ENCODE measurements at places on chromosomes 13 and 19. TPM values are rescaled to one million over a fixed set of nuclear protein-coding genes. Genes with fewer than 3 reads are reported as not detected.
A peak's percentile ranks its signal among the peaks of the same experiment; 100 is the strongest.

GRCh38 chr13:21365574-21365973 lies 93.5 kb downstream of the ZDHHC20 start:
- H3K4me3 ChIP-seq: no peak overlapping the region
- H3K4me1 ChIP-seq: peaks cover 10% of the 10 kb centered on the region
- peak; percentile 14 for DNase-seq
- H3K27me3 ChIP-seq: no peaks in the 10 kb centered on the region

DNA sequence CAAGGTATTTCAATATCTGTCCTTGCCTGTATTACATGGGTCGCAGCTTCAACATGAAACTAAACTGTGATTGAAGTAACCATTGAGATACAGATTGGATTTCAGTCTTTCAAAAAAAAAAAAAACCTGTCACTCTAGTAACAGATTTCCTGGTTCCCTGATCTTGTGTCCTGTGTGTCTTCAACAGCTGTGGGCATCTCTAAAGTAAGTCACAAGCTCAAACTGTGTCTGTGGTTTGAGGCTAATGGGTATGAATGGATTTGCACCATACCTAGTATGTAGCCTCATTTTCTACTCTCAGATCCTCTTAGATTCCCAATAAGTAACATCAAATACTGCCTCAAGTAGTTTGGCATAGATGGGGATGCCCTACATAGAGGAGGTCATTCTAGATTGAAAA lies 300.1 kb downstream of the COG6 start:
- H3K4me1 ChIP-seq: peaks cover 63% of the 10 kb centered on the region
- no peak overlapping the region for H3K4me3 ChIP-seq
- no peaks in the 10 kb centered on the region for H3K36me3 ChIP-seq

GRCh38 chr19:55451965-55452748 lies 9.1 kb upstream of the SHISA7 start:
- H3K4me3 ChIP-seq: no peak overlapping the region
- H3K4me1 ChIP-seq: peaks cover 7% of the 10 kb centered on the region
- peaks cover 22% of the 10 kb centered on the region for H3K27me3 ChIP-seq
- no peak for DNase-seq
- peaks cover 4% of the 10 kb centered on the region for H3K36me3 ChIP-seq

- H3K27me3 ChIP-seq: no peaks in the 10 kb centered on the region
- H3K36me3 ChIP-seq: no peaks in the 10 kb centered on the region
- H3K4me1 ChIP-seq: no peaks in the 10 kb centered on the region
- no peak overlapping the region for H3K27ac ChIP-seq
- H3K4me3 ChIP-seq: no peak overlapping the region
These were observed 757.6 kb downstream of the LIG4 start for GRCh38 chr13:107457686-107458085.

DNA sequence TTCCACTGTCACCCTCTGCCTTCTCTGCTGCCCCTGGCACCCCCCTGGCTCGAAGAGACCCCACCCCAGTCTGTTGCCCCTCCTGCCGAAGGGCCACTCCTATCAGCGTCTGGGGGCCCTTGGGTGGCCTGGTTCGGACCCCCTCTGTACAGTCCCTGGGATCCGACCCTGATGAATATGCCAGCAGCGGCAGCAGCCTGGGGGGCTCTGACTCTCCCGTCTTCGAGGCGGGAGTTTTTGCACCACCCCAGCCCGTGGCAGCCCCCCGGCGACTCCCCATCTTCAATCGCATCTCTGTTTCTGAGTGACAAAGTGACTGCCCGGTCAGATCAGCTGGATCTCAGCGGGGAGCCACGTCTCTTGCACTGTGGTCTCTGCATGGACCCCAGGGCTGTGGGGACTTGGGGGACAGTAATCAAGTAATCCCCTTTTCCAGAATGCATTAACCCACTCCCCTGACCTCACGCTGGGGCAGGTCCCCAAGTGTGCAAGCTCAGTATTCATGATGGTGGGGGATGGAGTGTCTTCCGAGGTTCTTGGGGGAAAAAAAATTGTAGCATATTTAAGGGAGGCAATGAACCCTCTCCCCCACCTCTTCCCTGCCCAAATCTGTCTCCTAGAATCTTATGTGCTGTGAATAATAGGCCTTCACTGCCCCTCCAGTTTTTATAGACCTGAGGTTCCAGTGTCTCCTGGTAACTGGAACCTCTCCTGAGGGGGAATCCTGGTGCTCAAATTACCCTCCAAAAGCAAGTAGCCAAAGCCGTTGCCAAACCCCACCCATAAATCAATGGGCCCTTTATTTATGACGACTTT lies 2.0 kb downstream of the ZFP36 start:
- peak overlapping the region; percentile 96 for H3K27ac ChIP-seq
- DNase-seq: peak; percentile 46
- H3K27me3 ChIP-seq: peaks cover 3% of the 10 kb centered on the region
- peaks cover 32% of the 10 kb centered on the region for H3K36me3 ChIP-seq
- peak overlapping the region; percentile 85 for H3K4me3 ChIP-seq

- H3K27ac ChIP-seq: no peak overlapping the region
- no peak overlapping the region for H3K4me3 ChIP-seq
- H3K4me1 ChIP-seq: no peaks in the 10 kb centered on the region
- H3K27me3 ChIP-seq: peaks cover 12% of the 10 kb centered on the region
- peak; percentile 49 for DNase-seq
These were observed 10.0 kb downstream of the CAMSAP3 start for GRCh38 chr19:7605490-7606222.

- H3K27me3 ChIP-seq: no peaks in the 10 kb centered on the region
- H3K4me1 ChIP-seq: peaks cover 5% of the 10 kb centered on the region
- H3K4me3 ChIP-seq: no peak overlapping the region
- H3K36me3 ChIP-seq: no peaks in the 10 kb centered on the region
- DNase-seq: no peak
- no peak overlapping the region for H3K27ac ChIP-seq
These were observed 69.7 kb downstream of the UFM1 start for GRCh38 chr13:38419312-38419873.

- no peak overlapping the region for H3K4me3 ChIP-seq
- H3K27me3 ChIP-seq: no peaks in the 10 kb centered on the region
- H3K27ac ChIP-seq: no peak overlapping the region
- DNase-seq: peak; percentile 10
These were observed 7.6 kb downstream of the ZNF737 start for GRCh38 chr19:20558011-20558410.

DNA sequence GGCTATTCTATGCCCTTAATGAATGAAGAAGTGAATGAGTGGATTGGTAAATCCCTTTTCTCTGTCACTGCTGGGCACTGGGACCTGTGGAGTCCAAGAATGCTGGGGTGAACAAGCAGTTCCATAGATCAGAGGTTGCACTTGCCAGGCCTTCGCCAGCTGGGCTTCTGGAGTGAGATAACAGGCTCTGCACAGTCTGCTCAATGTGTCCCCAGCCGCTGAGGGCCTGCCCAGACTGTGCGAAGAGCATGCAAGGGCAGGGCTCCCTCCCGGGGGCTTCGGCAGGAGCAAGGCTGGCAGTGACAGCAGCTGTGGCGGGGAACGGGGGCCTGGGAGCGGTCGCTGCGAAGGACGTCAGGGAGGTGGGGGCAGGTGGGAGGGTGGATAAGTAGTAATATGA lies 51.3 kb downstream of the ZNF536 start:
- no peak overlapping the region for H3K27ac ChIP-seq
- no peaks in the 10 kb centered on the region for H3K27me3 ChIP-seq
- H3K4me3 ChIP-seq: no peak overlapping the region
- no peaks in the 10 kb centered on the region for H3K4me1 ChIP-seq
- DNase-seq: no peak

The AP1M2 gene
- not detected for total RNA-seq

DNA sequence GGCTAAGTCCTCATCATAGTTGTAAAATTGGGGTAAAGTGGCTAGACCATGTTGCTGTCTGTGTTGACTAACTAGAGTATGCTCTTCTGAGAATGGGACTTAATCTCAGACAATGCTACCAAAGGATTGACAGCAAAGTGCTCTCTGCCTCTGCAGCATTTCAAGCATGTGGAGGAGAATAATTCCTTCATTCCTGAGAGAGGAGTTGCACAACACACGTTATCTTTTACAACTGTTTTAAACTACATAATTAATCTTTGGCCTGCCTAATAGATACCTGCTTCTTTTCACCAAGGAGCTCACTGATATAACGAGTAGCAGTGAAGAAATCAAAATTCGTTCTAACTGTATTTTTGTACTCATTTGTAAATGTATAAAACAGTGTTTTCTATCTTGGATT lies 2172.2 kb downstream of the PCDH9 start:
- H3K4me1 ChIP-seq: no peaks in the 10 kb centered on the region
- no peaks in the 10 kb centered on the region for H3K27me3 ChIP-seq
- H3K27ac ChIP-seq: no peak overlapping the region

DNA sequence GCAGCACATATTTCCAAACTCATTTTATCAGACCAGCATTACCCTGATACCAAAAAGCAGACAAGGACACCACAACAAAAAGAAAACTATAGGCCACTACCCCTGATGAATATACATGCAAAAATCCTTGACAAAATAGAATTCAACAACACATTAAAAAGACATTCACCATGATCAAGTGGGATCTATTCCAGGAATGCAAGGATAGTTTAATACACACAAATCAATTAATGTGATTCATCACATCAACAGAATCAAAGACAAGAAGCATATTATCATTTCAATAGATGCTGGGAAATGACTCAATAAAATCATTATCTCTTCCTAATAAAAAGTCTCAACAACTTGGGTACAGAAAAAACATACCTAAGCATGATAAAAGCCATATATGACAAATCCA lies 11.2 kb downstream of the ZNF347 start:
- H3K36me3 ChIP-seq: peaks cover 85% of the 10 kb centered on the region
- DNase-seq: no peak

DNA sequence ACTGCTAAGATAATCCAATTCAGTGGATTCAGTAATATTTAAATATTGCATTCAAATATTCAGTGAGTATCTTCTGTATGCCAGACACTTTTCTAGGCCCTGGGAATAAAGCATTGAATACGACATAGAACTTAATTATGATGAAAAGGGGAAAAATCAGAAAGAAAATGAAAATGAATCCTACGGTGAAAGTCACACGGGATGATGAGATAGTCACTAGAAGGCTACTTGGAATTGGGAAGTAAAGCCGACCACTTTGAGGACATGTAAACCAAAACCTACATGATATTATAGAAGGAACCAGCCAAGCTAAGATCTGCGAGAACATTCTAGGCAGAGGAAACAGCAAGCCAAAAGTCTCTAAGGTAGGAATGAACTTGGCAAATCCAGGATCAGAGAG lies 10.1 kb downstream of the DPY19L3 start:
- H3K4me3 ChIP-seq: no peak overlapping the region
- peaks cover 31% of the 10 kb centered on the region for H3K36me3 ChIP-seq
- no peaks in the 10 kb centered on the region for H3K27me3 ChIP-seq
- no peaks in the 10 kb centered on the region for H3K4me1 ChIP-seq
- no peak overlapping the region for H3K27ac ChIP-seq
- no peak for DNase-seq

GRCh38 chr13:20074966-20075365 lies 85.9 kb downstream of the GJA3 start:
- H3K36me3 ChIP-seq: peaks cover 21% of the 10 kb centered on the region
- no peak overlapping the region for H3K4me3 ChIP-seq
- peaks cover 12% of the 10 kb centered on the region for H3K4me1 ChIP-seq
- H3K27ac ChIP-seq: no peak overlapping the region

- H3K27me3 ChIP-seq: no peaks in the 10 kb centered on the region
- no peak overlapping the region for H3K27ac ChIP-seq
- H3K4me1 ChIP-seq: peaks cover 9% of the 10 kb centered on the region
- no peaks in the 10 kb centered on the region for H3K36me3 ChIP-seq
- DNase-seq: no peak
These were observed 15.6 kb downstream of the KDM4B start for GRCh38 chr19:4984438-4984990.

The ODAD3 gene
- total RNA-seq: 0.15 TPM

DNA sequence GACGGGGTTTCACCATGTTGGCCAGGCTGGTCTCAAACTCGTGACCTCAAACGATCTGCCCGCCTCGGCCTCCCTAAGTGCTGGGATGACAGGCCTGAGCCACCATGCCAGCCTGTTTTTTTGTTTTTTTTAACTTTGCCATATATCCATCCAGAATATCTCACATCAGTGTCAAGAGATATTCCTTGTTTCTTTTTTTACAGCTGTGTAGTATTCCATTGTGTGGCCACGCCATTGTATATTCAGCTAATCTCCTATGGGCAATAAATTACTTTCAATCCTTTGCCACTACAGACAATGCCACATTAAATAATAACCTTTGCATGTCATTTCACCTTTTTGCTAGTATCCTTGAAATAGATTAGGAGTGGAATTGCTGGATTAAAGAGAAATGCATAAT lies 15.3 kb downstream of the KHSRP start:
- H3K4me1 ChIP-seq: no peaks in the 10 kb centered on the region
- no peak overlapping the region for H3K4me3 ChIP-seq
- peaks cover 8% of the 10 kb centered on the region for H3K36me3 ChIP-seq
- H3K27ac ChIP-seq: no peak overlapping the region
- DNase-seq: no peak

The PLIN3 gene
- 37.7 TPM for total RNA-seq

GRCh38 chr19:8635422-8635821 lies 5.0 kb downstream of the NFILZ start:
- DNase-seq: no peak
- H3K4me3 ChIP-seq: no peak overlapping the region
- no peak overlapping the region for H3K27ac ChIP-seq
- H3K4me1 ChIP-seq: peaks cover 3% of the 10 kb centered on the region
- H3K36me3 ChIP-seq: no peaks in the 10 kb centered on the region
- H3K27me3 ChIP-seq: peaks cover 17% of the 10 kb centered on the region

DNA sequence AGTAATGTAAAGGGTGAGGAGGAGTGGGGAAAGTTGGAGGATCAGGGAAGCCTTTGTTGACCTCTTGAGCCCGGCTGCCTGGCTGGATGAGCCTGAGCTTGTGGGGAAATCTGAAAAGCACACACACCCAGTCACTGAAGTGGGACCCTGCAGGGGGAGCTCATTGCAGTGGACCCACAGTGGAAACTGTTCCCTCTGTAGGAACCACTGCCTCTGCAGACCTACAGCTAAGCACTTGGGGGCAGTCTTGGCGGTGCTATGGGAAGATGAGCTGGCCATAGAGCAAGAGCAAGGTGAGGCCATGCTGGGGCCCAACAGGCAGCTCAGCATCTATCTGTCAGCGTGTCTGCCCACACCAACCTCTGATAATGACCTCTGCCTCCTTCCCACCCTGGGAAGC lies 294.8 kb downstream of the TSHZ3 start:
- peaks cover 16% of the 10 kb centered on the region for H3K27me3 ChIP-seq
- no peaks in the 10 kb centered on the region for H3K36me3 ChIP-seq
- DNase-seq: peak; percentile 58
- no peak overlapping the region for H3K4me3 ChIP-seq

The TMEM238 gene
- total RNA-seq: 6.3 TPM
